ENCODE measurements at places on chromosomes 7 and 10.
A peak's percentile ranks its signal among the peaks of the same experiment; 100 is the strongest.

GRCh38 chr10:100981178-100981772 lies 6.0 kb downstream of the MRPL43 start:
- DNase-seq: no peak

DNA sequence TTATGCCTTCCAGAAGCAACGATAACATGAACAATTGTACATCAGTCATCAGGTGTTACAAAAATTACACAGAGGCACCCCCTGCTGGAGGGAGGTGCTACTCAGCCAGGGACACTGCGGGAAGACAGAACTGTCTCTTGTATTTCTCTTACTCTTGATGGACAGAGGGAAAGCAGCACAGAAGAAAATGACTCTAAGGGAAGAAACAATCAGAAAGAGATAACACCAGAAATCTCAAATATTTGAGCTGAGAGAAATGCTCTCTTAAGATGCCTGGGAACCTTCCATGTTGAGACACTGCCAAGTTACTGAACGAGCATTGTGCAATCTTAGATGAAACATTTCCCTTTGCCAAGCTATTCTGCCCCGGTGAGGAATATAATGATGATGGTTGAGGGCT lies 227.6 kb upstream of the NPSR1 start:
- DNase-seq: no peak

DNA sequence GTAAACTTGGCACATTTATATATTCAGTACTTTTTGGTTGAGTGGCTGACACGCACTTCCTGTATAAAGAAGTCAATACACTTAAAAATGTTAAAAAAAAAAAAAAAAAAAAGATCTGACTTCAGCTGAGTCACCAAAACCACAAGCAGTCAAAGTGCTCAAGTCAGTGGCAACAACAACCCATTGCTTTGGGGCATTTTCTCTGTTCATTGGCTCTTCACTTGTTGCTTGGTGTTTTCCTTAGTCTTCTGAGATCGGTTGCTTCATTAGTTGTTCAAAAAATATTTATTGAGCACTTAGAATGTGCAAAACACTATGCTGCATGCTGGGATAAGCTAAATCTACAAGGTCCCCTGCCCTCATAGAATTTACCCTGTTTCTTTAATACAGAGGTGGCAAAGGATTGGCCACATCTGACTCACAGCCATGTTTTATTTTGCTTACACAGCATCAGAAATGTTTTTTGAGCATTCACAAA lies 63.7 kb downstream of the ZNRF2 start:
- peak; percentile 70 for DNase-seq

GRCh38 chr10:77768039-77768438 lies 130.4 kb upstream of the KCNMA1 start:
- no peak for DNase-seq

GRCh38 chr7:46746695-46747687 lies 825.9 kb upstream of the IGFBP3 start:
- DNase-seq: no peak

GRCh38 chr7:130356121-130356875 lies 11.7 kb downstream of the CPA5 start:
- DNase-seq: no peak

- DNase-seq: no peak
Observed at GRCh38 chr7:156209087-156209486, 396.8 kb upstream of the SHH start.

DNA sequence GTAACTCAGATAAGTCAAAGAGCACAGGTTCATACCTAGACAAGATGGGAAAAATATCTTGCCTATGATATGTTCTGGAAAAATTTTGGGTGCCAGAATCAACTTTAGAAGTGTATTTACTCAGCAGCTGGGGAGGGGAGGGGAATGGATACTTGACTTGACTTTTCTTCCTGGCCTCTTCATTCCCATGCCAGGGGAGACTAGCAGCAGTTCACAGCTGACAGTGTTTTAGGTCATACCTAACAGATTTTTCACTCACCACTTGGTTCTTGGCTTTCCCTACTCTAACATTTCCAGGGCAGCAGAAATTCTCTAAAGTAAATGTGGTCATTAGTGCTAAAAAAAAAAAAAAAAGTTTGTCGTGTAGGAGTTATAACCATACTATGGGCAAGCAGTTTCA lies 46.3 kb downstream of the TAS2R16 start:
- no peak for DNase-seq

- DNase-seq: no peak
Observed at GRCh38 chr10:49752584-49752983, 9.5 kb downstream of the OGDHL start.

- no peak for DNase-seq
Observed at GRCh38 chr10:84583501-84583900, 255.1 kb downstream of the CCSER2 start.

All from DND-41 (cell line).